ENCODE measurements at places on chromosomes 6 and 20.

DNA sequence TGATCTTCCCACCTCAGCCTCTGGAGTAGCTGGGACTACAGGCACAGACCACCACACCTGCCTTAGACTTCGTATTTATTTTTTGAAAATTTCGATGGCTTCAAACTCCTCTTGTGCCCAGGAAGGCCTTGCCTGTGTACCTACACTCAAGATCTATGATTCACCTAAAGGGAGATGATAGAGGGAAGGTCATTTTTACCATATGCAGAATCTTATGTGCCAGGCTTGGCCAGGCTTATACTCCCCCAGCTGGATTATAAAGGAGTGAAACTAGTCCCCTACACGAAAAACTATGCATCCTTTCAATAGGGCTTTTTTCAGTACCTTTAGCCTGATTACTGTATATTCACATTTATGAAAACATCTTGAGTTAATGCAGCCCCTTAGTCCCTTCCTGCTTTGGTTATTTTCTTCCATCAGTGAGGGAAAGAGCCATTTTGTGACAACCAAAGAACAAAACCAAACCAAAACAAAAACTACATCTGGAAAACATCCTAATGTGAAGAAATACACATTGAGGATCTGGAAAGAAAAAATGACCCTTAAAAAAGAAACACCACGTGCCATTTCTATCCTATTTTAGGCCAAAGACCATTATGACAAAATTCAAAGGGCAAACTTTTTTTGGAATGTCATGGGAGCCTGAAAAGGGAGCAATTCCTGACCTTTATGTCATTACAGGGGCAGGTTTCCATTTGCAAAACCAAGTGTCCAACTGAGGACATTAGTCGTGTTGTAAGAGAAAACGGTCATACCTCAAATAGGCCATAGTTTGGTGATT, 34.7 kb downstream of the RIPOR2 start:
- no peak for DNase-seq

GRCh38 chr20:57995381-57995977, 233.0 kb downstream of the ANKRD60 start:
- DNase-seq, result no peak

DNA sequence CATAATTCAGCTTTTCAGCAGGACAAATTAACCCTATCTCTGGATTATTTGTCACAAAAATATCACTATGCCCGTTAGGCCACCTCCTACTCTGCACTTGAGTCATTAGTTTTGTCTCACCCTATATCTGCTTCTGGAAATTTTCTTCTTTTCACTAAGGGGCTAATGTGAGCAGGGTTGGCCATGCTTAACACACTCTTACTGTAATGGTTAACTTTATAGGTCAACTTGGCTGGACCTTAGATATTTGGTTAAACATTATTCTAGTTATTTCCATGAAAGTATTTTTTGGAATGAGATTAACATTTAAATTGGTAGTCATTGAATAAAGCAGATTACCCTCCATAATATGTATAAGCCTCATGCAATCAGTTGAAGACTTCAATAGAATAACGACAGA, 394.6 kb upstream of the PTCHD4 start:
- no peak for DNase-seq

DNA sequence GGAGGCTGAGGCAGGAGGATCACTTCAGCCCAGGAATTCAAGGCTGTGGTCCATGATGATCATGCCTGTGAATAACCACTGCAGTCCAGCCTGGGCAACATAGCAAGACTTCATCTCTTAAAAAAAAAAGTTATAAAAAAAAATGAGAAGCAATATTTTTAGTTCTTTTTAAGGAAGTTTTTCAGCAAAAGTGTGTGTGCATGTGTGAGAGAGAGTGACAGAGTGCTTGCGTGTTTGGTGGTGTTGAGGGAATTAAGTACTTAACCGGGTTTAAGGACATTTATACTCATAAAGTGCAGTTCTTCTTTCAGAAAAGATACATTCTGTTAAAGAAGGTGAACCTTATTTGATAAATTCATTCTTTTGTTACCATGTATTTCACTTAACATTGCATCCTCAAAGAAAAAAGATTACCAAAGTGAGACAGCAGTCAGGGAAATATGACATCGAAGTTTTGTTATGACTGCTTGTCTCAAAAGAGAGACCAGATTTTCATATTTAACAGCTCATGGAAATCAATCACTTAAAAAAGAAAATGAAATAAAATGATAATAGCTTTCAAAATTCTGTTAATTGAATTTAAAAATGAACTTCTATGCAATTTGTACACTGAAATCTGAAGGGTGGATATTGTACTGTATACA, 254.7 kb downstream of the ARHGAP18 start:
- DNase-seq, result no peak

- DNase-seq, result no peak
Measured at GRCh38 chr6:1701668-1702353, 92.1 kb downstream of the FOXC1 start.

DNA sequence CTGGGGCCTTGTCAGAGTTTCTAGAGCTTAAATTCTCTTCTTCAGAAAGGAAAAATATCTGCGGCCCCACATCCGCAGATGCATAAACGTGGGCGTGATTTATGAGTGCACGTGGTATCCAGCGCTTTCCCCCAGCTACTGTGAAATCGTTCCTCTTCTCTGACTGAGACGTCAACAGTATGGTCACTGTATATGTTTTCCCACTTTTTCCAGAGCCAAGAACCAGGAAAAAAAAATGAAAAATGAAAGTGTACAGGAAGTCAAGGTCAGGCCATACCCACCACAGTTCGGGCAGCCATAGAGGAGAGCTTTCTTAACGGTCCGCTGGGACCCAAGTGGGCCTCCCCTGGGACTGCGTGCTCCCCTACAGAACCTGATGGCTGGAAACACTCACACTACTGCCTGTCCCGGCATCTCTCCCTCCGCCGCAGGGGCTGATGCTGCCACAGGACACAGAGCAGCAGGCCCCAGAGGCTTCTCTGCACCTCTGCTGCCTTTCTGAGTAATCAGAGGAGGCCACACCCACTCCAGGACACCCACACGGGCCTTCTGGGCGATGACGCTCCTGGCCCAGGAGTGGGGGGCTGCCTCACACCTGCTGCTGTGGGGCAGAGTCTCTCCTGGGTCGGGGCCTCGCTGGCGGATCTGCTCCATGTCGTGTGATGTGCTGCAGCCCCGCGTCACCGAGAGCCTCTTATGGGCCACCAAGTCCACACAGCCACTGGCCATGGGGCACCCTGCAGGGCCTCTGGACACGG, 16.4 kb upstream of the STX16 start:
- DNase-seq, result no peak

- no peak for DNase-seq
Measured at GRCh38 chr6:105561486-105561885, 158.6 kb upstream of the PREP start.

DNA sequence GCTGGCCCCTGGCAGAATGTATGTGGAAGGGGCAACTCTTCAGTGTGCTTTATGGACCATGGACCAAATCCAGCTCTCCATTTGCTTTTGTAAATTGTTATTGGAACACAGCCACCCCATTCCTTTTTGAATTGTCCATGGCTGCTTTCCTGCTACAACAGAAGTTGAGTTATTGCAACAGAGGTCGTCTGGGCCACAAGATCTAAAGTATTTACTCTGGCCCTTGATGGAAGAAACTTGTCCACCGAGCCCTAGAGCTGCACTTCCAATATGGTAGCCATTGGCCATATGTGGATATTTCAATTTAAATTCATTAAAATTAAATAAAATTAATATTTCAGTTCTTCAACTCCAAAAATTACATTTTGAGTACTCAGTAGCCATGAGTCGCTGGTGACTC, 543.5 kb downstream of the PTPRT start:
- no peak for DNase-seq

- no peak for DNase-seq
Measured at GRCh38 chr6:89843070-89843469, 13.4 kb downstream of the CASP8AP2 start.

- DNase-seq, result no peak
Measured at GRCh38 chr20:43255877-43256276, 66.2 kb upstream of the PTPRT start.

DNA sequence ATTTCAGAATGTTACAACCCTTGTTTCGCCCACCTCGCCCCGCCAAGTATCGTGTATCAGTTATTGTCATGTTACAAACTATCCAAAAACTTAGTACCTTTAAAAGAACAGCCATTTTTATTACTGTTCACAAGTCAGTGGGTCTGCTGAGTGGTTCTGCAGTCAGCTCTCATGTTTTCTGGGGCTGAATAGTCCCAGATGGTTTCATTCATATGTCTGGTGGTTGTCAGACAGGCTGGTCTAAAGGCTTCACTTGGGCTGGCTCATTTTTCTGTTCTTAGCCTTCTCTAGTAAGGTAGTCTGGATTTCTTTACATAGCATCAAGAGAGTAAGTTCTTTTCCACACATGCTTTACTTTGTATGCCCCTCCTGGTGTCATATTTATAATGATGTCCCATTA, 8.6 kb downstream of the ZNF292 start:
- no peak for DNase-seq

- DNase-seq, result no peak
Measured at GRCh38 chr6:119026822-119027221, 51.6 kb downstream of the FAM184A start.

DNA sequence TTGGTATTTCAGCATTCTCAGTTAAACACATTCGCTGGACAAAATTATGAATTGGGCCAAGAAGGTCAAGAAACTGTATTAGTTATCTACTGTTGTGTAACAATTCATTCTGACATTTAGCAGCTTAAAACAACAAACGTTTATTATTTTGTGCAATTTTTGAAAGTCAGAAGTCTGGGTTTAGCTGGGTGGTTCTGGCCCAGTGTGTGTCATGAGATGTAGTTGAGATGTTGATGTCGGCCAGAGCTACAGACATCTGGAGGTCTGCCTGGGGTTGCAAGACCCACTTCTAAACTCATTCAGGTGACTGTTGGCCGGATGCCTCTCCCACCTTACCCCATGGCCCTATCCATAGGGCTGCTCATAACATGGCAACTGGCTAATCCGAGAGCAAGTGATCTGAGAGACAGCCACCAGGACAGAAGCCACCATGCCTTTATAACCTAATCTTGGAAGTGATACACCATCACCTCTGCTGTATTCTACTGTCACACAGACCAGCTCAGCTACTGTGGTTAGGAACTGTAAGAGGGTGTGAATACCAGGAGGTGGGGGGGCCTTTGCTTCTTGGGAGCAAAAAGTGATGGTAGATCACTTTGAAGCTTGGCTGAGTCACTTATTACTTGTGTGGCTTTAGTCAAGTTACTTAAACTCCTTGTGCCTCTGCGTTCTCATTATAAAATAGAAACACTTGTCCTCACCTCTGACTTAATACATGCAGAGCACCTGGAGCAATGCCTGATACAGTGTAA, 217.0 kb upstream of the MYLIP start:
- no peak for DNase-seq

DNA sequence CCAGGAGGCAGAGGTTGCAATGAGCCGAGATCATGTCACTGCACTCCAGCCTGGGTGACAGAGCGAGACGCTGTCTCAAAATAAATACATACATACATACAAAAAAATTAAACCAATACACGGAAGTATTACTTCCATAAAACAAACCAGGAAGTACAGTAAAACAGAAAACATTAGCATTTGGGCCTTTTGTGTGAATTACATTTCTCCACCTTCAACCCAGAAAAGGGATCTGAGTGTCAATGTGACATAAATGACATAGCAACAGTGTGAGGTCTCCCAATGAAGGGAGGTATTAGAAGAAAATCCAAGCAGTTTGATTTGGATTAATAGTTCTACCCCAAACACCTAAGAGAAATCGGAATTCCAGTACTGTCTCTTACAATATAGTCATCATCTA, 10.1 kb downstream of the CSNK2A1 start:
- no peak for DNase-seq

GRCh38 chr20:50317116-50317515, 126.5 kb downstream of the CEBPB start:
- DNase-seq, result no peak

- DNase-seq, result no peak
Measured at GRCh38 chr6:74170118-74170517, 474.1 kb downstream of the CD109 start.

DNA sequence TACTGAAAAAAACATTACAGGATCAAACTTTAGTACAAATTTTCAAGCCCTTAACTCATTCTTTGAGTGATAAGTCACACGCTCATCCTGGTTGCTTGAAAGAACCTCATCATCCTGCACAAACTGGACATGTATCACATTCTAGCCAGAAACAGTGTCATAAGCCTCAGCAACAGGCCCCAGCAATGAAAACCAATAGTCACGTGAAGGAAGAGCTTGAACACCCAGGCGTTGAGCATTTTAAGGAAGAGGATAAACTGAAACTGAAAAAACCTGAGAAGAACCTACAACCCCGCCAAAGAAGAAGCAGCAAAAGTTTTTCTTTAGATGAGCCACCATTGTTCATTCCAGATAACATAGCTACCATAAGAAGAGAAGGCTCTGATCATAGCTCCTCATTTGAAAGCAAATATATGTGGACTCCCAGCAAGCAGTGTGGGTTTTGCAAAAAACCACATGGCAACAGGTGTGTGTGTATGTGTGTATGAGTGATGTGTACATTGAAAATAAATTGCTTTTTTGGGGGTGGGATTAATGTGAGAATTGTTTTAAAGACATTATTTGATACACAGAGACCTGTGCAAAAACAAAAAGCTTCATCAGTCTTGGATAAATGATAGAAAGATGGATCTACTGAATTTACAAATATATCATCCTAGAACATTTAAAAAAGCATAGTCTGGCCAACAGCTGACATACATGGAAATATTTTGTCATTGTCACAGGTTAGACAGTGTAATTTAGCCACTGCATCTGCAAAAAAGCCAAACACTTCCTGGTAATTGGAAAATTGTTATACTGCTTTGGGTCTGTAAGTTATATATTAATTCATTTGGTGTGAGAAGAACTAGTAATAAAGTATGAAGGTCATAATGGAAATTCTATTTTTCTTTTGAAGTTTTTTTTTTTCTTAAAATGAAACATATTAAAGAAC, 50.1 kb downstream of the PHF3 start:
- DNase-seq, result no peak

- DNase-seq, result no peak
Measured at GRCh38 chr6:127914240-127914639, 13.4 kb upstream of the THEMIS start.

GRCh38 chr6:135086414-135086764, 31.8 kb upstream of the HBS1L start:
- DNase-seq, result no peak

- no peak for DNase-seq
Measured at GRCh38 chr20:3798908-3799248, 2.8 kb downstream of the CDC25B start.

GRCh38 chr20:8361006-8361652, 229.1 kb downstream of the PLCB1 start:
- DNase-seq, result no peak

- no peak for DNase-seq
Measured at GRCh38 chr6:7131390-7131789, 23.6 kb downstream of the RREB1 start.

- peak; percentile 74 for DNase-seq
Measured at GRCh38 chr6:131948692-131949619, 2.2 kb downstream of the CCN2 start.

- DNase-seq, result no peak
Measured at GRCh38 chr6:135228486-135228885, 47.4 kb downstream of the MYB start.

All from Panc1 (cell line).